ENCODE measurements at places on chromosomes 2 and 18.

GRCh38 chr2:61045999-61046398, 19.7 kb upstream of the SANBR start:
- no peak for DNase-seq

DNA sequence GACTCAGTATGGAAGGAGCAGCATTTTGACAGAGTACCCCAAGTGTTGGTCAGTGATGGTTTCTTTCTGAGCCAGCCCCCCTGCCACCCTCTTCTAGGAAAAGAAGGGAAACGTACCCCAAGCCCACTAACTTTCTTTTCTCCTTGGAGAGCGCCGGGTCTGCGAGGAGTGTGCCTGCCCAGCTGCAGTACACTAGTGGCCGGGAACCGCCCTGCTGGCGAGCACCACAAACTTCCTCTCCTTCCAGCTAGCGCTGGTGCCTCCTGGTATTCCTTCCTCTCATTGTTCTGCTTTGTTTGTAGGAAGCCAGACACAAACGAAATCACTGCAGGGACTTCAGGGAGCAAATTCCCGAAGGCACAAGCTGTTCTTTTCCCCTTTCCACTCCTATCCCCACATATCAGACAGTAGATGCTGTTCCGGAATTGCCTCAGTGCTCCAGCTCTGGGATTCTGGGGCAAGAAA, 1.8 kb downstream of the CCDC85A start:
- DNase-seq, result no peak

GRCh38 chr18:14907420-14907819, 159.4 kb downstream of the ANKRD30B start:
- no peak for DNase-seq

- DNase-seq, result no peak
These were observed 49.8 kb downstream of the FBLN7 start for GRCh38 chr2:112187805-112188596.

- DNase-seq, result no peak
These were observed 215.1 kb upstream of the POU3F3 start for GRCh38 chr2:104638859-104639202.

DNA sequence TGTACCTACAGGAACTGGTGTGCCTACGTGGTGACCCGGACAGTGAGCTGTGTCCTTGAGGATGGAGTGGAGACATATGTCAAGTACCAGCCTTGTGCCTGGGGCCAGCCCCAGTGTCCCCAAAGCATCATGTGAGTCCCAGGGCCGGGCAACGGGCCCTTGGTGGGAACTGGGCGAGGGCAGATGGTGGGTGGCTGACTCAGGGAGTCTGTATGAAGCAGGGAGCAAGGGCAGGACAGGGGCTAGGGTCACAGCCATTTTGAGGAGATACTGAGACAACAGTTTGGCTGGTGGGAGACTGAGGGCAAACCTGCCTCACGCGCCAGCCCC, 1.7 kb downstream of the EMILIN1 start:
- DNase-seq, result no peak

GRCh38 chr18:58991167-58991798, 126.6 kb downstream of the ZNF532 start:
- DNase-seq, result no peak

Measured in fibroblast of gingiva (primary cell).